Femur (tissue), 1 donor: ENCODE measurements at places on chromosomes 3 and 15.

DNA sequence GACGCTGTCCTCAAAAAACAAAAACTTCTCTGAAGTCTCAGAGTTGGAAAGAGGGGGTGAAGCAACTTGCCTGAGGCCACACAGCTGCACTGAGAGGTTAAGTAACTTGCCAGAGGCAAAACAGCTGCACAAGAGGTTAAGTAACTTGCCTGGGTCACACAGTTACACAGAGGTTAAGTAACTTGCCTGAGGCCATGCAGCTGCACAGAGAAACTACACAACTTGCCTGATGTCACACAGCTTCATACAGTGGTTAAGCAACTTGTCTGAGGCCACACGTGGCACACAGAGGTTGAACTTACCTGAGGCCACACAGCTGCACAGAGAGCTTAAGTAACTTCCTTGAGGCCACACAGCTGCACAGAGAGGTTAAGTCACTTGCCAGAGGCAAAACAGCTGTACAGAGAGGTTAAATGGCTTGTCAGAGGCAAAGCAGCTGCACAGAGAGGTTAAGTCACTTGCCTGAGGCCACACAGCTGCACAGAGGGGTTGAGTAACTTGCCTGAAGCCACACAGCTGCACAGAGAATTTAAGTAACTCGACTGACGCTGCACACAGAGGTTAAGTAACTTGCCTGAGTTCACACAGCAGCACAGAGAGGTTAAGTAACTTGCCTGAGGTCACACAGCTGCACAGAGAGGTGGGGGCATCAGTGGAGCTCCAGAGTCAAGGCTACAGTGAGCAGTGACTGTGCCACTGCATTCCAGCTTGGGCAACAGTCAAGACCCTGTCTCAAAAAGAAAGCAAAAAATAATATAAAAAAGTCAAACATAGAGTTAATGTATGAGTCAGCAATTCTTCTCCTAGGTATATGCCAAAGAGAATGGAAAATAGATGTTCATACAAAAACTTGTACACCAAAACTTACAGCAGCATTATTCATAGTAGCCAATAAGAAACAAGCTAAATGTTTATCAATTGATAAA lies 12.0 kb upstream of the ACAD9 start:
- DNase-seq: peak; percentile 17

DNA sequence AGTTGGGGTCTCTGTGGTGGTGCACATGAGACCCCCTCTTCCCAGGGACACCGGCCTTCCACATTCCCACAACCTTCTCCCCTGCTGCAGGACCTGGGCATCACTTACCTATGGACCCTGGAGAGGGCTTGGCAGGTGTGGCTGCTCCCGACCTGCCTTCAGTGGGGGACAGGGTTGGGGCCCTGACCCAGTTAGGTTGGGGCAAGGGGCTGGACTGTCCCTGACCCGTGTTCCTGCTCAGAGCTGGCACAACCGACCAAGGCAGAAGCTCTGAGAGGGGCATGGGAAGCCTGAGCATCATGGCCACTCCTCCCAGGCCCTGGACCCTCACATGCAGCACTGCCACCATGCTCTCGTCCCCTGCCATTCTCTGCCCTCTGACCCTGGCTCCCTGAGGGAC lies 6.1 kb downstream of the NBEAL2 start:
- DNase-seq: no peak

GRCh38 chr3:8982509-8982908 lies 19.2 kb upstream of the RAD18 start:
- DNase-seq: peak; percentile 59

GRCh38 chr3:39350714-39351113 lies 21.2 kb downstream of the CCR8 start:
- DNase-seq: no peak

DNA sequence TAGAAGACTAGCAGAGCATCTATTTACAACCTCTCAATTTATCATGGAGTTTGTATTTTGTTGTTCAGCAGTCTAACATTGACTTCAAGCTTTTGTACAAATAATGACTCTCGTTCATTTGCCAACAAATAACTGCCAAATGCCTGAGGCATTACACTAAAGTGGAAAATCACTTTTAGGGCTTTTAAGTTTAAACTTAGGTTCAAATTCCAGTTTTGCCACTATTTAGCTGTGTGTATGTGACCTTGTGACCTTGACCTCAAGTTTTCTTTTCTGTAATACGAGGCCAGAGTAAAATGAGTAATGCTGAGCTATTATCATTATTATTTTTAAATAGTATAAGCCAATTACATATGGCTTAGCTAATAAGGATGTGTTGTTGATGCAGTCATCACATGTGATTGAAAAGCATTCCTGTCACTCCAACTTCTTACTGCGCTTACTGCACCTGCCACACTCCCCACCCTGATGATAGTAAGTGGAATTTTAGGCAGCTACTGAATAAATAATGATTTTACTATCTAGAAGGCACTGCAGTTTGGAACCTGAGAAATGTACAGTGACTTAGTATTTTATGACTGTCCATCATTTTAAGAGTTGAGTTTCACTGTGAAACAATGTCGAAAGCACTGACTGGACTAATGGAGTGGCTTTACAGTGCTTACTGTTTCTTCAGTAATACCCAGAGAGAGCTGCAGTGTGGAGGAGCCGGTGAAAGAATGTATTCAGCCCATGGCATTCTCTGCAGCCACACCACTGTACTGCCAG lies 16.3 kb downstream of the ARL8B start:
- DNase-seq: no peak

DNA sequence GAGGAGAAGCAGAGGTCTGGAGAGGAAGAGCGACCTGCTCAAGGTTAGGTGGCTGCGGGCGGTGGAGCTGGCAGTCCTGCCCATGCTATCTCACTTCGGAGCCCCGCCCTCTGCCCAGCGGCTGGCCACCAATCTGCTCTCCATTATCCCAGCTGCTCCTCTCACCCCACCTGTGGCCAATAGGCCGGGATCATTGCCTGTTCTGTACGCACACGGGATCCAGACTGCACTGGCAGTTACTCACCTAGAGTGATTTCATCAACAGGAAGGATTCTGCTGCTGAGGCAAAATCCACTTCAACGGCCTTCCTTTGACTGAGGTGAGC lies 100.6 kb downstream of the TLE3 start:
- DNase-seq: no peak

DNA sequence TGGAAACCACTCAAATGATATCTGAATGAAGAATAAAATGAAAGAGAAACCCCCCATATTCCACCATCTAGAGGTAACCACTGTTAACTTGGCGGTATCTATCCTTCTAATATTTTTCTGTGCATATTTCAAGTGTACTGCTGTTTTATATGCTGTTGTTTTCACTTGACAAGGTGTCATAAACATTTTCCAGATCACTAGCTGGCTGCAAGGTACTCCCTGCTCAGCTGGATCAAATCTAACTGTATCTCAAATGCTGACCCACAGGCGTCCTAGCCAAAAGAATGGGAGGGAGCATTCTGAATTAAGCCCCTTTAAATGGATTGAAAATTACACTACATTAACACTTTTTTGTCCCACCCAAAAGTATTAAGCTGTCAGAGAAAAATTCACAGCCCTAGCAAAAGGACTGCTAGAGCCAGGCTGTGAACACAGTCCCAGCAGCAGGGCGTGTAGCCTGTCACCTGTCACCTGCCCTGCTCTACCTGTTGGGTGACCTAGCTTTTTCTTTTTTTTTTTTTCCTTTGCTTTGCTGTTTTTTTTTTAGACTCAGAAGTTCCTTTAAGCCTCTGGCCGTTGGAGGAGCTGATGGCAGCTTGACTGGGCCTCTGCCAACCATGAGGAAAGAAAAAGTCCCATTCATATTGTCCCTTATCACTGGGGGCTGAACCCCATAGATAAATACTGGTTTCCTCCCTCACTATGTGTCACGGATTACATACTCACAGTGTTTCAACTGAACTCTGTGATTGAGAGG lies 93.7 kb upstream of the TSC22D2 start:
- DNase-seq: no peak
